ENCODE measurements at places on chromosomes 4 and X.

DNA sequence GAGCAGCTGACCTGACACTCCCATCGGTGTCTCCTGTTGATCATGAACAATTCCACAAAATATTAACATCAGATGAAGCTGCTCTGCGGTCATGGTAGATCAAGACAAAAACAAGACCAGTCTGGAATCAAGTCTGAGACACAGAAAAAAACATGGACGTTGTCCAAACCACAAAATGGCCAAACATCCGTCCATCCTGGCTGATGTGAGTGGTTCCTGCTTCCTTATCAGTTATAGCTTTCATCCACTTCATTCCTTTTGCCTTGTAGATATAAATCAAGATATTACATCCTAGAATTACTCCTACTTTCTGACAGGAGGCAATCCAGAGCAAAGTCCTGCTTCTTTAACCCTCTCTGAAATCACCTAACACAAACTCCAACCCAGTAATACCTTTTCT lies 28.8 kb upstream of the PCSK1N start:
- no peak for DNase-seq

DNA sequence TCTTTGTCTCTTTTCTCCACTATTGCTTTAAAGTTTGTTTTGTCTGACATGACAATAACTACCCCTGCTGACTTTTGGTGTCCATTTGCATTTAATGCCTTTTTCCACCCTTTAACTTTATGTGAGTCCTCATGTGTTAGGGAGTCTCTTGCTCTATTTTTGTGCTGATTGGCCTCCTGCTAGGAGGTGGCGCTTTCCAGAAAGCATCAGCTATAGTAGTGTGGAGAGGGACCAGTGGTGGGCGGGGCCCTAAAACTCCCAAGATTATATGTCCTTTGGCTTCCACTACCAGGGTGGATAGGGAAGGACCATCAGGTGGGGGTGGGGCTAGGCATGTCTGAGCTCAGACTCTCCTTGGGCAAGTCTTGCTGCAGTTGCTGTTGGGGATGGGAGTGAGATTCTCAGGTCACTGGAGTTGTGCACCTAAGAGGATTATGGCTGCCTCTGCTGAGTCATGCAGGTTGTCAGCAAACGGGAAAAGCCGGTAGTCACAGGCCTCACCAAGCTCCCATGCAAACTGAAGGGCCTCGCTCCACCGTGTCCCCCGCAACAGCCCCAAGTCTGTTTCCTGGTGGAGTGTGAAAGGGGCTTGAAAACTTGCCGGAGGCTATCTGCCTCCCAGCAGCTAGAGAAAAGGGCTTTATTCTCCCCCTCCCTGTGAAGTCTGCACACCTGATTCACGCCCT lies 156.3 kb downstream of the CPEB2 start:
- DNase-seq, result no peak

DNA sequence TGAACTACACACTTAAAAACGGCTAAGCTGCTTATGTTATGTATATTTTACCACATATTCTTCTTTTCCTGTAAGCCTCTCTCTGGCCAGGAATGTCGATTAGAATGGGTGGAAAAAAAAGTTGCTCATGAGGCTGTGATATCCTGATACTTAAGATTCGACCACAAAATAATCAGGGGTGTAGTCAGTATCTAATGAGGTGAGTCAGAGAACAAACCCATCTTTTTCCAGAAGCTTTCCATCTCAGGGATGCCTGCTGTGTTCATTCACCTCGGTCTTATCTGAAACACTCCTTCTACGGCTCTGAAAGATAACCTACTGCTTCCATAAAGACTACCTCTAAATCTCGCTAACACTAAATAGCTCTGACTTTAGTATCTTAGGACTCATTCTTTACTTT lies 142.7 kb upstream of the MAP3K15 start:
- no peak for DNase-seq

GRCh38 chr4:187996502-187997177 lies 1.1 kb downstream of the ZFP42 start:
- no peak for DNase-seq

GRCh38 chrX:47574076-47574546 lies 8.1 kb upstream of the TIMP1 start:
- DNase-seq, result no peak

DNA sequence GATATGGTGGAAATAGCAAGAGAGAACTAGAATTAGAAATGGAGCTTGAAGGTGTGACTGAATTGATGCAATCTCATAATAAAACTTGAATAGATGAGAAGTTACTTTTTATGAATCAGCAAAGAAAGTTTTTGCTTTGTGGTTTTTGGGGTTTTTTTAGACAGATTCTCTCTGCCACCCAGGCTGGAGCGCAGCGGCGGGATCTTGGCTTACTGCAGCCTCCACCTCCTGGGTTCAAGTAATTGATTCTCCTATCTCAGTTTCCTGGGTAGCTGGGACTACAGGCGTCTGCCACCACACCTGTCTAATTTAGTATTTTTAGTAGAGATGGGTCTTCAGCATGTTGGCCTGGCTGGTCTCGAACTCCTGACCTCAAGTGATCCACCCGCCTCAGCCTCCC lies 23.7 kb upstream of the NEIL3 start:
- DNase-seq, result no peak

GRCh38 chr4:184313702-184314659 lies 96.3 kb upstream of the ENPP6 start:
- peak; percentile 7 for DNase-seq
